ENCODE measurements at places on chromosomes 16 and 17. TPM values are rescaled to one million over a fixed set of nuclear protein-coding genes. Genes with fewer than 3 reads are reported as not detected.

Gene KRTAP1-5
- total RNA-seq = not detected

GRCh38 chr17:78716814-78717393 lies 65.2 kb downstream of the CYTH1 start:
- peak; percentile 58 for DNase-seq
- H3K27me3 ChIP-seq = peaks cover 7% of the 10 kb centered on the region
- H3K4me3 ChIP-seq = peak overlapping the region; percentile 75
- peaks cover 39% of the 10 kb centered on the region for H3K4me1 ChIP-seq
- H3K36me3 ChIP-seq = no peaks in the 10 kb centered on the region

DNA sequence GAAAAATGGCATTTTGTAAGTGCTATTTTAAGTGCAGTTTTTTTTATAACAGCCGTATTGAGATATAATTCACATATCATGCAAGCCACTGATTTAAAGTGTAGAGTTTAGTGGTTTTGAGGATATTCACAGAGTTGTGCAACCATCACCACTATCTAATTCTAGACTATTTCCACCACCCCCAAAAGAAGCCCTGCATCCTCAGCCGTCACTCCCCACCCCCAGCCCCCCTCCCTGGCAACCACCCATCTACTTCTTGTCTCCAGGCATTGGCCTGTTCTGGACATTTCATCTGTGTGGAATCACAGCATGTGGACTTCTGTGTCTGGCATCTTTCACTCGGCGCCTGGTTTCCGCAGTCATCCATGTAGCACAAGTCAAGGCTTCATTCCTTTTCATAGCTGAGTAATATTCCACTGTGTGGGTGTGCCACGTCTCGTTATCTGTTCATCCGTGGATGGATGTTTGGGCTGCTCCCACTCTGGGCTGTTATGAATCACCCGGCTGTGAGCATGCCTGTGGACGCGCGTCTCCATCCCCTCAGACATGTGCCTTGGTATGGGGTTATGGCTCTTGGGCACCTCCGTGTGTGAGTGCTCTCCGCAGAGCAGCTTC lies 138.4 kb upstream of the CIBAR2 start:
- H3K4me1 ChIP-seq = peaks cover 24% of the 10 kb centered on the region
- H3K27me3 ChIP-seq = peaks cover 19% of the 10 kb centered on the region
- H3K36me3 ChIP-seq = no peaks in the 10 kb centered on the region
- no peak overlapping the region for H3K4me3 ChIP-seq

Gene SLFN13
- total RNA-seq = 0.96 TPM

DNA sequence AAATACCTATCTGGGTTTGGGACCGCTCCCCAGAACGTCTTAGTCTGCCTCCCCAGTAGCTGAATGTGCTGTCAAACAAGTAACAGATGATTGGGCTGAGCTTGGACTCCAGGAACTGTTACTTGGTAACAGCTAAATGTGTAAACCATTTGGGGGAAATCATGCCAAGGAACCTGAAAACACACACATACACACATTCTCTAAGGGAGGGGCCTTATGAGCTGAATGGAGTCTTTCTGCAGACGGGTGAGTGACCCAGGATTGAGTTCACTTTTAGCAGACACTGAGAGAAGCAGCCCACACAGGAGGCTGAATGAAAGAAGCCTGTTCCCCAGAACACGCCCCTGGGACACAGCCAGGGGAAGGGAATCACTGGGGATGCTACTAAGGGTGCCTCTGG lies 1.6 kb downstream of the ACLY start:
- H3K4me3 ChIP-seq = peak overlapping the region; percentile 86
- no peak for DNase-seq
- H3K4me1 ChIP-seq = peaks cover 42% of the 10 kb centered on the region
- H3K27me3 ChIP-seq = peaks cover 6% of the 10 kb centered on the region
- H3K36me3 ChIP-seq = no peaks in the 10 kb centered on the region

GRCh38 chr16:83475108-83475507 lies 332.7 kb upstream of the HSBP1 start:
- H3K4me3 ChIP-seq = no peak overlapping the region
- H3K27ac ChIP-seq = no peak overlapping the region
- no peak for DNase-seq
- H3K4me1 ChIP-seq = peaks cover 9% of the 10 kb centered on the region

- H3K4me1 ChIP-seq = peaks cover 31% of the 10 kb centered on the region
- no peak overlapping the region for H3K4me3 ChIP-seq
- no peak overlapping the region for H3K27ac ChIP-seq
Observed at GRCh38 chr17:50097455-50097854, 2.3 kb downstream of the PDK2 start.

- H3K36me3 ChIP-seq = no peaks in the 10 kb centered on the region
- H3K27me3 ChIP-seq = peaks cover 1% of the 10 kb centered on the region
- DNase-seq = no peak
- no peak overlapping the region for H3K27ac ChIP-seq
Observed at GRCh38 chr17:15270628-15271381, 5.7 kb upstream of the PMP22 start.

- DNase-seq = no peak
- H3K4me3 ChIP-seq = peak overlapping the region; percentile 4
- H3K4me1 ChIP-seq = peaks cover 1% of the 10 kb centered on the region
- H3K27me3 ChIP-seq = no peaks in the 10 kb centered on the region
- peak overlapping the region; percentile 20 for H3K27ac ChIP-seq
Observed at GRCh38 chr16:1026057-1026783, 44.6 kb downstream of the SOX8 start.

GRCh38 chr17:35254107-35254773 lies 11.4 kb downstream of the SLFN5 start:
- no peak overlapping the region for H3K4me3 ChIP-seq
- H3K36me3 ChIP-seq = no peaks in the 10 kb centered on the region
- no peaks in the 10 kb centered on the region for H3K4me1 ChIP-seq
- H3K27ac ChIP-seq = no peak overlapping the region

DNA sequence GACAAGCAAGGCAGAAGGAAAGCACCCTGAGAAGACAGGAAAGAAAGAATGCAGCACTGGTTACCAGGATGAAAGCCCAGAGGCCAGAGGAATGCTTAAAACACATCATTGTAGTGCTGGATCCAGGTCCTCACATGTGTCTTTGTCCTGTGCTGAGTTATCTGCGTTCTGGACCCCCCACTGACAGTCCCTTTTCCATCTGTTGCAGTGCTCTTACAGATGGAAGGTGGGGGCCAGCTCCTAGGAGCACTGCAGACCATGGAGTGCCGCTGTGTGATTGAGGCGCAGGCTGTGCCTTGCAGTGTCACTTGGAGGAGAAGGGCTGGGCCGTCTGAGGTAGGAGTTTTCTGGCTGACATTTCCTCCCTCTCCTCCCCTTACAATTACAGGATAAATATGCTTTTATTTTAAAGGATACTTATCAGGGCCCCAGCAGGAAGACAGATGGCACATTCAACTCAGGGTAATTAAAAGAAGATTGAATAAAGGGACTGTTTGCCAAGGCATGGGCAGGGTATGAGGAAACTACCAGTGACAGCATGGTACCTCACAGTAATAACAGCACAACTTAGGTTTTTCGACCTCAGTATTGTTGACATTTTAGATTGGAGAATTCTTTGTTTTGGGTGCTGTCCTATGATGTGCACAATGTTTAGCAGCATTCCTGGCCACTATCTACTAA lies 3.0 kb downstream of the EME1 start:
- no peaks in the 10 kb centered on the region for H3K36me3 ChIP-seq
- H3K4me3 ChIP-seq = no peak overlapping the region

Gene CMTM2
- total RNA-seq = not detected

DNA sequence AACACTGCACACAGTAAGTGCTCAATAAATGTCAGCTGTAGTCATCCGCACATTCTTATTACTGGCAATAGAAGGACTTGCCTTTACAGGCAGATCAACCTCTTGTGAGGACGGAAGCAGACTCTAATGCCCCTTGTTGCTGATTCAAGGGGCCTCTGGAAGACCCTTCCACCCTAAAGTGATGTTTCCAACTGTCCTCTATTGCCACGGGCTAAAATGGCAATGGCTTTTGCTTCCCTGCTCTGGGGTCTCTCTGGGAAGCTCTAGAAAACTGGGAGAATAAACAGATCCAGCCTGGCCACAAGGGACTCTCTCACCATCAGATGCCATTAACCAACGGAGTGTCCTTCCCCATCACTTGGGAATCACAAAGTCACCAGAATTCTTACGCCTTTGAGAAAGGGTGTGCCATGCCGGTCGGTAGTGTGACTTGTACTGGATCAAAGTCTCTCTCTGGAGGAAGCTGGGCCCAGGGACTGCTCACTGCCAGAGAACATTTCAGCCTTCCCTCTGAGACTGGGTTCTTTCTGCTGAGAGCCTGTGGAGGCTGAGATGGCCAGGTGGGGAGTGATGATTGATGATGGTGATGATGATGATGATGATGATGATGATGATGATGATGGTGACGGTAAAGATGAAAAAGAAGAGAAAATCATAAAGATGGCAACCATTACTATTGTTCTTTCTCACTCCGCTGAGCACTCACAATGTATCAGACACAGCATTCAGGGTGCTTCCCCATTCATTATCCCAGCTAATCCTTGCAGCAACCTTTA lies 146.8 kb downstream of the CYLD start:
- H3K4me3 ChIP-seq = no peak overlapping the region
- H3K36me3 ChIP-seq = no peaks in the 10 kb centered on the region
- DNase-seq = no peak
- H3K4me1 ChIP-seq = no peaks in the 10 kb centered on the region

GRCh38 chr16:65702707-65703402 lies 581.0 kb upstream of the CDH11 start:
- H3K27me3 ChIP-seq = peaks cover 2% of the 10 kb centered on the region
- no peaks in the 10 kb centered on the region for H3K36me3 ChIP-seq
- DNase-seq = no peak
- no peak overlapping the region for H3K4me3 ChIP-seq
- no peaks in the 10 kb centered on the region for H3K4me1 ChIP-seq
- H3K27ac ChIP-seq = no peak overlapping the region

GRCh38 chr17:75524269-75524969 lies 1.1 kb upstream of the LLGL2 start:
- H3K4me3 ChIP-seq = no peak overlapping the region
- no peak for DNase-seq
- H3K36me3 ChIP-seq = no peaks in the 10 kb centered on the region
- no peak overlapping the region for H3K27ac ChIP-seq

DNA sequence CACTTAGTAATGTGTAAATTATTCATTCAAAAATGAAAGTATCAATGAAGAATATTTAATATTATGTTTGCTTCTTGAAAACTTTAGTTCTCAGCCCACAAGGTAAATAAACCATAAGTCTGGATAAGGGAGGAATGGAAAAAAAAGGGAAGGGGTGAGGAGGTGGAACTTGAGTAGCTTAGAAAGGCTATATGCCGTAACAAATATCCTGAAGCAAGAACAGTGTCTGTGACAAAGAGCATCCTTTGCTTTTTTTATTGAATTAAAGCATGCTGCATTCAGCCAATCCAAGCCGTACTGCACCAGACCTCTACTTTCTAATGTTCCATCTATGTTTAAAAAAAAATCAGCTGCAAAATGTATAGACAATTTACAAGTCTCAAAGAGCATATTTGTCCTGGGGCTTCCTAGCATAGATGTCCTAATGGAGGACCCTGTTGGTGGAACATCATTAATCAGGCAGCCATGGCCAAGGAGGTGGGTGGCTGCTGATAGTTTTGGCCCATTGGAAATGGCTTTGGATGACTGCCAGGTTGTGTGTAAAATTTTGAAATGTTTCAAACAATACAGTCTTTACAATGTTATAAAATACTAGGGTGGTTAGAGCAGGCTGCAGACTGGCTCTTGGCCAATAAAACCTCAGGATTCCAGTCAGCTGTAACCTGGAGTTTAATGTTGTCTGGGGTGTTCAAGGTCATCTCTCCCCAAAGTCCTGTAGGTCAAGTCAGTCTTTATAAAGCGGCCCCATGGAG lies 895.8 kb upstream of the SOX9 start:
- no peak overlapping the region for H3K27ac ChIP-seq
- no peaks in the 10 kb centered on the region for H3K36me3 ChIP-seq
- DNase-seq = no peak
- no peaks in the 10 kb centered on the region for H3K27me3 ChIP-seq

DNA sequence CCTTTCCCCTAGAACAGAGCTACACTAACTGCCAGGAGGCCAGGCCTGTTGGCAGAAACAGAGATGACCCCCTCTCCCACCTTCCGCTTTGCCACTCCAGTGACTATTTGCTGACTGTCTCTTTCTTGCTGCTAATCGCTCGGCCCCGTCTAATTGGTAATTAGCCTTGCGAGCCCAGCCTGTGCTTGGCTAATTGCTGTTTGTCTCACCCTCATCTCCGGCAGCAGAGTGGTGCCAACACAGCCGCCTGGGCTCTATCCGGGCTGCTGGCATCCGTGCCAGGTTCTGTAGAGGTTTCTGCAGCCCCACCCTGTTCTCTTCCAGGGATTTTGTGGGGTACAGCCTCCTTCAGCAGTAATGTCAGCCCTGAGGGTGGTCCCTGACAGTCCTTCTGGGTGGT lies 27.4 kb upstream of the PHB1 start:
- H3K27me3 ChIP-seq = peaks cover 13% of the 10 kb centered on the region
- DNase-seq = no peak
- no peaks in the 10 kb centered on the region for H3K36me3 ChIP-seq
- peaks cover 6% of the 10 kb centered on the region for H3K4me1 ChIP-seq

Gene CACNG3
- 2.2 TPM for total RNA-seq

DNA sequence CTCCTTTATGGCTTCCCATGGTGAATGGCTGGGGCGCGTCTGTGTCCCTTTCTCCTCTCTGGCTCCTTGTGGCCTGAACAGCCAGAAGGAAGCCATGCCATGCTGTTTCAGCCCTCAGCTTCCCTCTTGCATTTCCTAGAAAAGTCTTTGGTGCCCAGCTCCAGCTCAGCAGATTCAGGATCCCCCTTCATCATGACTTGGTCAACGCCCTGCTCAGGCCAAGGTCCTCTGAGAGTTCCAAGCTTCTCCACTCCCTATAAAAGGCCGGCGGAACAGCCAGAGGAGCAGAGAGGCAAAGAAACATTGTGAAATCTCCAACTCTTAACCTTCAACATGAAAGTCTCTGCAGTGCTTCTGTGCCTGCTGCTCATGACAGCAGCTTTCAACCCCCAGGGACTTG lies at the start of gene CCL13:
Gene CCL13 (plus strand): TSS at position 287 of the 400 bp plus-strand sequence. CDS start 47 bp downstream, at position 334.
- no peak for DNase-seq
- peaks cover 7% of the 10 kb centered on the region for H3K36me3 ChIP-seq
- peaks cover 6% of the 10 kb centered on the region for H3K27me3 ChIP-seq
- H3K27ac ChIP-seq = no peak within 1 kb of the TSS
- no peak within 1 kb of the TSS for H3K4me3 ChIP-seq

Gene C17orf50
- not detected for total RNA-seq

- H3K27me3 ChIP-seq = no peaks in the 10 kb centered on the region
- H3K27ac ChIP-seq = no peak overlapping the region
- DNase-seq = no peak
- H3K4me1 ChIP-seq = no peaks in the 10 kb centered on the region
Observed at GRCh38 chr16:81996664-81997509, 14.4 kb downstream of the SDR42E1 start.

- no peak overlapping the region for H3K4me3 ChIP-seq
- no peak for DNase-seq
- H3K4me1 ChIP-seq = peaks cover 1% of the 10 kb centered on the region
- H3K27me3 ChIP-seq = no peaks in the 10 kb centered on the region
- H3K27ac ChIP-seq = no peak overlapping the region
- H3K36me3 ChIP-seq = peaks cover 4% of the 10 kb centered on the region
Observed at GRCh38 chr16:14132696-14133048, 61.6 kb downstream of the MRTFB start.

DNA sequence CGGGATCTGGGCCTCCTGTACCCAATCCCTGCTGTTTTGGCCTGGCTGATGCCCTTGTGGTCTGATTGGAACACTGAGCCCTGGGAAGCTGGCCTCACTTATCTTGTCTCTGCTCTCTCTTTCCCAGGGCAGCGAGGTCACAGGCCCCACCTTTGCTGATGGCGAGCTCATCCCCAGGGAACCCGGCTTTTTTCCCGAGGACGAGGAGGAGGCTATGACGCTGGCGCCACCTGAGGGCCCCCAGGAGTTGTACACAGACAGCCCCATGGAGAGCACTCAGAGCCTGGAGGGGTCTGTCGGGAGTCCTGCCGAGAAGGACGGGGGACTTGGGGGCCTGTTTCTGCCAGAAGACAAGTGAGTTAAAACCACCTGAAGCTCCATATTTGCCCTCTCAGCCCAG lies 126.0 kb downstream of the RAB11FIP4 start:
- peaks cover 25% of the 10 kb centered on the region for H3K4me1 ChIP-seq
- peaks cover 4% of the 10 kb centered on the region for H3K27me3 ChIP-seq
- peak; percentile 74 for DNase-seq
- H3K27ac ChIP-seq = peak overlapping the region; percentile 8
